B cell (primary cell): ENCODE measurements at places on chromosomes 16 and 17. TPM values are rescaled to one million over a fixed set of nuclear protein-coding genes. Genes with fewer than 3 reads are reported as not detected.

DNA sequence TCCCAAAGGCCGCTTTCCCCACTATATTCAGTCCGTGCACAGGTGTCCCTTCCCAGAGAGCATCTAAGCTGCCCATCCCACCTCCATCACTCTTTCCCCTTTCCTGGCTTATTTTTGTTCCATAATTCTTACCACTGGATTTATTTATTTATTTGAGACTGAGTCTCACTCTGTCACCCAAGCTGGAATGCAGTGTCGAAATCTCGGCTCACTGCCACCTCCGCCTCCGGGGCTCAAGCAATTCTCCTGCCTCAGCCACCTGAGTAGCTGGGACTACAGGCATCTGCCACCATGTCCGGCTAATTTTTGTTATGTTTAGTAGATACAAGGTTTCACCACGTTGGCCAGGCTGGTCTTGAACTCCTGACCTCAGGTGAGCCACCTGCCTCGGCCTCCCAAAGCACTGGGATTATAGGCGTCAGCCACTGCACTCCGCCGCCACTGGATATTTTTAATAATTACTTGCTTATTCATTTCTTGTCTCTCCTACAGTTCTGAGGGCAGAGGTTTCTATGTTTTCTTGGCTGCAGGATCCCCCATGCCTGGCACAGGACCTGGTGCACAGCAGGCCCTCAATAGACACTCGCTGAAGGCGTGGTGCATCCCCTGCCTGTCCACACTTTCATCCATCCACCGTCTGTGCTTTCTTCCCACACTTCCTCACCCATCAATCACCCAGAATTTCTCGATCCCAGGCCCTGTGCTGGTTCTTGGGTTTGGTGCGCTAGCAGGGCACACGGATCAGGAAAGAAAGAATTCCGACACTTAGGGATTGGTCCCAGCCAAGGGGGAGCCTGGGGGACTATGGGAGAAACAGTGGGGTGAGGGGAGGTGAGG, 9.9 kb upstream of the ADGRG1 start:
- H3K36me3 ChIP-seq = no peaks in the 10 kb centered on the region
- H3K4me1 ChIP-seq = no peaks in the 10 kb centered on the region
- H3K27ac ChIP-seq = no peak overlapping the region
- no peak for DNase-seq

Gene SRCIN1
- 0.44 and 0.66 TPM in 2 replicates for total RNA-seq

GRCh38 chr16:30445408-30446202, at the start of gene SEPHS2:
Gene SEPHS2 (minus strand): TSS chr16:30445874. CDS start chr16:30445727, 147 bp downstream.
- DNase-seq = peak; percentile 96
- no peaks in the 10 kb centered on the region for H3K27me3 ChIP-seq
- peak within 1 kb of the TSS; percentile 85 for H3K27ac ChIP-seq
- peaks cover 36% of the 10 kb centered on the region for H3K4me1 ChIP-seq
- H3K36me3 ChIP-seq = peaks cover 18% of the 10 kb centered on the region
- peak within 1 kb of the TSS; percentile 96 for H3K4me3 ChIP-seq

Gene PITPNM3
- total RNA-seq = 0.49 and 0.51 TPM in 2 replicates

- no peak for DNase-seq
- H3K27ac ChIP-seq = no peak overlapping the region
- H3K4me1 ChIP-seq = peaks cover 16% of the 10 kb centered on the region
- no peaks in the 10 kb centered on the region for H3K27me3 ChIP-seq
Measured at GRCh38 chr16:78102122-78102660, 2.7 kb downstream of the WWOX start.

- no peak overlapping the region for H3K27ac ChIP-seq
- no peaks in the 10 kb centered on the region for H3K27me3 ChIP-seq
- peaks cover 21% of the 10 kb centered on the region for H3K4me1 ChIP-seq
- H3K4me3 ChIP-seq = no peak overlapping the region
- no peak for DNase-seq
Measured at GRCh38 chr17:63458478-63458877, 12.4 kb upstream of the CYB561 start.

DNA sequence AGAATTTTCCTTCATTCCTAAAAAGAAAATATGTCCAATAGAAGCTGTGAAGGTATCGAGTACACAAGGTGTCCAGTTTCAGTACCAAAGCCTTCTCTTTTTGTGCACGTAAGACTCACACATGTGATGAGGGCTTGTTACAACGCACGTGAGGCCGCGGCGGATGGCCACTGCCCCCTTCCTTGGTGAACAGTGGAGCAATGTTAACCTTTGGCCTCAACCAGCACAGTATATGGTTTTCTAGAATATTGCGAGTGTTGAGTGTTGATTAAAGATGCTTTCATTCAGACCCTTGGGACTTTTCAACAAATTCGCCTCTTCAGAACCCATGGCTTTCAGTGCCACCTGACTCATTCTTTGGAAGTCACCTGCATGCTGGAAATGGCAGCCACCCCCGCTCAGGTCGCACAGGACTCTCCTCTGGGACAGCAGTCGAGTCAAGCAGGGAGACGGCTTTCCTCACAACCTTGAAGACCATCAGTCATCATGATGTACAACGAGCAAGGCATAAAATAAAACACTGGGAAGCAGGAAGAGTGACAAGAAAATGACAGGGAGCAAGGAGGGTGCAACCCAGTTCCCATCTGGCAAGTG, 14.5 kb downstream of the MAP1LC3B start:
- H3K4me3 ChIP-seq = no peak overlapping the region
- no peaks in the 10 kb centered on the region for H3K27me3 ChIP-seq
- no peaks in the 10 kb centered on the region for H3K4me1 ChIP-seq
- DNase-seq = no peak
- no peak overlapping the region for H3K27ac ChIP-seq

DNA sequence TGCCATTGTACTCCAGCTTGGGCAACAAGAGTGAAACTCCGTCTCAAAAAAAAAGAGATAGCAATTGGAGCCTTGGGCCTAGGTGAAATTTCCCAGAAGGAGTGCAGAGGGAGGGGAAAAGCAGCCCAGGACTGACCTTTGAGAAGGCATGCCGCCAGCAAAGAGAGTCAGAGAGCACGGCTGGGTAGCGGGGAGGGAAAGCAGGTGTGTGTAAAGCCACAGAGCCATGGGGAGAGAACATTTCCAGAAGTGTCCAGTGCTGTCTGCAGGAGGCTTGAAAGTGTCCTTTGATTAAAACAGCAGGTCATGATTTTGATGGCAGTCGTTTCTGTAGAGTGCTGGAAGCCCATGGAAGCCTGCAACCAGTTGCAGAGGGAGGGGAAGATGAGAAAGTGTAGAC, 8.1 kb downstream of the C16orf54 start:
- no peak overlapping the region for H3K4me3 ChIP-seq
- no peaks in the 10 kb centered on the region for H3K36me3 ChIP-seq
- no peak for DNase-seq
- H3K4me1 ChIP-seq = peaks cover 39% of the 10 kb centered on the region

GRCh38 chr17:39903158-39903884, 15.1 kb downstream of the GSDMB start:
- H3K27me3 ChIP-seq = no peaks in the 10 kb centered on the region
- H3K27ac ChIP-seq = no peak overlapping the region
- peaks cover 3% of the 10 kb centered on the region for H3K4me1 ChIP-seq
- H3K36me3 ChIP-seq = peaks cover 4% of the 10 kb centered on the region

DNA sequence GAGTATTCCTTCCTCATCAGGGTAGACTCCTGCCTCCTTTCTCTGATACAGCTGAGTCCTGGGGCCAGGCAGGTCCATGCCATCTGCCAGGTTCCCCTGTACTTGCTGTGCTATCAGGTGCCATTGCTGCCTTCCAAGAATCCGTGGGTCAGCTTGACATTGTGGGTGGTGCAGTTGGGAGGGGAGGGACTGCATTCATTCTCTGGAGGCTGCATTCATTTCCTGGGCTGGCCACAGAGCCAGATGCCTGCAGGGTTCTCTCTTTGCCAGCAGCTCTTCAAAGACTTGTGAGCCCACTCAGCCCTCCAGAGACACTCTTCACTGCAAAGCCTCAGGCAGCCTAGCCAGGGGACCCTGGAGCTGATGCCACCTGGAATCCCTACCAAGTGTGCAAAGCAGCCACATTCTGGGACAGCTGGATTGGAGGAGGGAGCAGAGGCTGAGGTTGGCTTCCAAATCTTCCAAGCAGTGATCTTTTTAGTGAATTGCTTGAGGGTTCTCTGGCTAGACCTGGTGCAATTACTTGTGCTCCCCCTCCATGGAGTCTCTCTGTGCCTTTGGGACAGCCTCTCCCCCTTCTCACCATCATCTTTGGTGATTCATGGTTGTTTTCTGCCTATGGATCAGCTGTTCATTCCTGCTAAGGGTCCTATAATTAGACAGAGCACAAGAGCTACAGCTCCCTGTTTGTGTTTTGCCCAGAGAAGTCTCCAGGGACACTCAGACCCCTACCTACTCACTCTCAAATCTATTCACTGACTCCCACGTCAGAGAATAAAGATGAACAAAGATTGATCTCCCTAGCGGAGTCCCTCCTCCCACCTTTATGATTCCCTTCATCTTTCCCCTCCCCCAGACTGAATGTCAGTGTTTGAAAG, 20.9 kb downstream of the ANKFN1 start:
- H3K4me1 ChIP-seq = no peaks in the 10 kb centered on the region
- no peak for DNase-seq
- no peak overlapping the region for H3K4me3 ChIP-seq

DNA sequence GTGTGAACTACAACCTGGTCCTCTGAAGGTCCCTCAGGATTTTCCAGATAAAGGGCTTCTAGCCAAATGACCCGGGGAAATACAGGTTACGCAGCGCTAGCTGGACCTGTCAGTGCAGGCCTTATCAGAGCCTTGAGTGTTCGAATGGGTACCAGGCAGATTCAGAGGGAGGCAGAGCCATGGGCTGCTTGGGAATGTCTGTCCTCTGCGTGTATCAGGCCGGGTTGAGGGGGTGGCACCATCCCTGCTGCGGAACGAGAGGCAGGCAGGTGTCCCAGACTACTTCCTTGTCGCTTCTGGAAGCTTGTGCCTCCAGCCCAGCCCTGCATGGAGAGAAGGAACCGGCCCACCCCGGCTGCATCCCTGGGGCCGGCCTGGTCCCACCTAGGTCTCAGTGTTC, 33.6 kb upstream of the SSTR5 start:
- H3K4me1 ChIP-seq = no peaks in the 10 kb centered on the region
- H3K36me3 ChIP-seq = no peaks in the 10 kb centered on the region
- no peak overlapping the region for H3K27ac ChIP-seq
- H3K4me3 ChIP-seq = no peak overlapping the region
- DNase-seq = no peak

DNA sequence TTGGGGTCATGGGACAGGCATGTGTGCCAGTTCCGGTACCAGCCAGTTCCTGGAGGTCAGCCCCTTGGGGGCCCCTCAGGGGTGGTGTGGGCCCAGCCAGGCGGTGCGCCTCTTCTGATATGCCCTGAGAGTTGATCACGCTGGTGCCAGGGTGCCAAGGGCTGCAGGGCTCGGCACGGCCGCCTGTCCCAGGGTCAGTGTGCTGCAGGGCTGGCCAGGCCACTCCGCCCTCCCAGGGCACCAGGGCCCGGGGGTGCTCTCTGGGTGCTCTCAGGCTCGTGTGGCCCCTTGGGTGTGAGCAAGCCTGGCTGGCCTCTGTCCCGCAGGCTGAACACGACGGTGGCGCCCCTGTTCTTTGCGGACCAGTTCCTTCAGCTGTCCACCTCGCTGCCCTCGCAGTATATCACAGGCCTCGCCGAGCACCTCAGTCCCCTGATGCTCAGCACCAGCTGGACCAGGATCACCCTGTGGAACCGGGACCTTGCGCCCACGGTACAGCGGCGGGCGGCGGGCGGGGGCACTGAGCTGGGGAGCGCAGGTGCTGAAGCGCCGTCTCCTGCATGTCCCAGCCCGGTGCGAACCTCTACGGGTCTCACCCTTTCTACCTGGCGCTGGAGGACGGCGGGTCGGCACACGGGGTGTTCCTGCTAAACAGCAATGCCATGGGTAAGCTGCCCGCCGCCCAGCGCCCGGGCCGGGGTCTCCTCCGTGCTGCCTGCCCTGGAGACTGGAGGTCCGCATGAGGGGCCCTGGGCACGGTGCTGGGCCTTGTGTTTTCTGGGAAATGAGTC, 6.0 kb downstream of the GAA start:
- no peaks in the 10 kb centered on the region for H3K36me3 ChIP-seq
- H3K27ac ChIP-seq = no peak overlapping the region
- DNase-seq = no peak
- H3K4me1 ChIP-seq = peaks cover 3% of the 10 kb centered on the region
- H3K27me3 ChIP-seq = no peaks in the 10 kb centered on the region

DNA sequence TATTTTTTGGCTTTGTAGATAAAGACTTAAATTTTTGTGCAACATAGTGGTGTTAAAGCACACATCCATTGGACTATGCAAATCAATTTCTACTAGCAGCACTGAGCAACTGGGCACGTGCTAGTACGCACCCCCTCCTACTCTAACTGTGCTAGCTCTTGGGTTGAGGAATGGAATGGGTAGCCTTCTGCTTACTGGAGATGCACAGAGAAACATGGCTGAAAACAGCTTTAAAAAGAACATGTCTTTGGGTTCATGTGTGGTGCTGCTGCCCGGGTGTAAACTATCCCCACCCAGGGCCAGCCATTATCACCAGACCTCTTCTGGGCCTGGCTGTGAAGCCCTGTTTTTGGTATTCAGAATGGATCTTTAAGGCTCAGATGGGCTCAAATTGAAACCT, 7.3 kb downstream of the ESRP2 start:
- H3K27ac ChIP-seq = peak overlapping the region; percentile 61
- H3K4me3 ChIP-seq = no peak overlapping the region
- peaks cover 24% of the 10 kb centered on the region for H3K4me1 ChIP-seq
- peaks cover 33% of the 10 kb centered on the region for H3K36me3 ChIP-seq
- H3K27me3 ChIP-seq = no peaks in the 10 kb centered on the region

Gene DDX52
- total RNA-seq = 33.0 and 38.2 TPM in 2 replicates

GRCh38 chr16:84110527-84110926, 6.2 kb downstream of the MBTPS1 start:
- H3K4me1 ChIP-seq = peaks cover 5% of the 10 kb centered on the region
- H3K36me3 ChIP-seq = no peaks in the 10 kb centered on the region
- DNase-seq = no peak
- H3K4me3 ChIP-seq = no peak overlapping the region
- no peak overlapping the region for H3K27ac ChIP-seq
- no peaks in the 10 kb centered on the region for H3K27me3 ChIP-seq

DNA sequence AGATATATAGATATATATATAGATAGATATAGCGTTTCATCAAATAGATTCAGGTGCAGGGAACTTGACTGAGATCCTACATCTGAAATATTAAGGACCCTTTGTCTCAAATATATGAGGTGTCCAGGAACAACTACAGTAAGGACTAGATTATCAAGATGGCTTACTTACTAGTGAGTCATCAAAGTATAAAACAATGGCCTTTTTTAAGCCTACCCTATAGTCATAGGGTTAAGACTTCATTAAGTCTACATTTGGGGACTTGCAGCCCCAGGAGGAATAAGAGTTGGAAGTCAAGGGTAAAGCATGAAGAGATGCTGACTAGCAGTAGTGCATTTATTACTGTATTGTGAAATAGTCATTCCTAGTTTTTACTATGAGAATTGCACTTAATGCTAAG, 1023.4 kb downstream of the CDH11 start:
- H3K4me1 ChIP-seq = no peaks in the 10 kb centered on the region
- no peaks in the 10 kb centered on the region for H3K27me3 ChIP-seq
- no peak overlapping the region for H3K27ac ChIP-seq
- H3K4me3 ChIP-seq = no peak overlapping the region

GRCh38 chr16:72425571-72426341, 253.8 kb upstream of the PMFBP1 start:
- H3K27me3 ChIP-seq = no peaks in the 10 kb centered on the region
- H3K4me3 ChIP-seq = no peak overlapping the region
- no peaks in the 10 kb centered on the region for H3K4me1 ChIP-seq
- no peak for DNase-seq
